Activated CD4-positive, alpha-beta T cell treated with anti-CD3 and anti-CD28 coated beads, Interleukin-2, amount 50 U/mL, for 4 hours (primary cell): ENCODE measurements at places on chromosomes 11 and 22.

- no peak for DNase-seq
These were observed 6.9 kb upstream of the SORL1 start for GRCh38 chr11:121445071-121445768.

GRCh38 chr11:86931548-86932258 lies 23.5 kb downstream of the FZD4 start:
- no peak for DNase-seq

- no peak for DNase-seq
These were observed 4.9 kb upstream of the ATF4 start for GRCh38 chr22:39515266-39516050.

DNA sequence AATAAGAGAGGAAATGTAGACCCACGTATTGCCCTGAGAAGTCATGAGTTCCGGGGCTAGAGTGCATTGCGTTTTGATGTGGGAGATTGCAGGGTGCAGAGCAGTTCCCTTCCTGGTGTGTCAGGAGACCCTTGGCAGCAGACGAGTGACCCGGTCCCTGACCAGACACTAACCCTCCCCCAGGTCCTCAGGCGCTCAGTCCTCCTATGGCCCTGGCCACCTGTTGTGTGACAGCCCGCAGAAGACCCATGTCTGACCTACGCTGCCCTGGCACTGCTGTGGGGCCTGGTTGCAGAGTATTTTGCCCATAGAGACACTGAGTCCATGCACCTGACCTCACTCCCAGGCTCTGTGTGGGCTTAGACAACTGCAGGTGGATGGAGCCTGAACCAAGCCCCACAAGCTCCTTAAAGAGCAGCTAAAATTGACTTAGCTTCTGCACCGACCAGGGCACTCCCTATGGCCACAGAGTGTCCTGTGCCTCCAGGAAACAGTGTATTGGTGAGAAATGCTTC lies 833.8 kb downstream of the TBC1D22A start:
- no peak for DNase-seq

GRCh38 chr11:47305734-47306483 lies 36.0 kb downstream of the MADD start:
- DNase-seq: no peak

- DNase-seq: no peak
These were observed 12.1 kb downstream of the MED15 start for GRCh38 chr22:20519558-20519957.

DNA sequence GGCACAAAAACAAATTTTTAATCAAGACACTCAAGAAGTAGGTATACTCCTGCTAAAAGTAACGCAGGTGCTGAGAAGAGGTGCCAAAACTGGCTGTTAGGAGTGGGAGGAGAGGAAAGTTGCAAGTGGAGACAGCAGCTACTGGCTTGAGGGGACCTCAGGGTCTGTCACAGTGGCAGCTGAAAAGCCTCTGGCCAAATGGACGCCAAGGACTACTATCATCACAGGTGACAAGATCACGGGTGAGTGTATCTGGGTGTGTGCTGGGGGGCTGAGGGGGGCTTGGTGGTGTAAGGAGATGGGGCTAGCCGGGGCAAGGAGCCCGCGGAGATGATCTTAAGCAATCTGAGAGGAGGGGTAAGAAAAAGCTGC lies 687 bp downstream of the ZNF202 start:
- DNase-seq: no peak

DNA sequence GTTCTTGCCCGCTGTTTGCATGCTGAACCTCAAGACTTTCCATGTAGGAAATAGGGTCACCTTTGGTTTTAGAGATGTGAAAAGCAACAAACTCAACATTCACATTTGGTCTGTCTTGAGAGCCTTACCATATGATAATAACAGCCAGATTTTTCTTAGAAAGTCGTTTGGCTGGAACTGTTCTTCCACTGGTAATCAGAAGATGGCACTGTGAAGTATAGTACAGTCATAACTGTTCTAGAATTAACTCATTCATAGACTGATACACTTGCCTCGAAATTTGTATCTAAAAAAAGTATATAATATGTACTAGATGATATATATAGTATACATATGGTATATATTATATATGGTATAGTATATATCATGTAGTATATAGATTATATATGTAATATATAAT lies 12.3 kb downstream of the LUZP2 start:
- no peak for DNase-seq

DNA sequence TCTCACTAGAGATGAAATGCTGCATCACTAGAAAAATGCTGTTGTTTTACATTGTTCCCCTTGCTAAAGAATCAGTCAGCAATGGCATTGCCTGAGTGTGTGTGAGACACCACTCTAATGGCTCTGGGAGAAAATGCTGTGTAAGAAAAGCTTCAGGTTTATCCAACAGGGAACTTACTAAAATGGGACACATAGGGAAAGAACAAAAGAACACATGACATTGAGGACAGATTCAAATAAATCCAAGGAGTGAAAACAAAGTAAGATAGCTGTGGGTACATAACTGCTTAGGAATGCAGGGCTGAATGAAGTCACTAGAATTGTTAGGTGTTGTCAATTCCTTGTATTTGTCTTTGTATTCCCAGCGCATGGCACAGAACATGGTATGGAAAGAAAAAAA lies 24.2 kb downstream of the BLID start:
- DNase-seq: no peak

- DNase-seq: no peak
These were observed 559.9 kb downstream of the MN1 start for GRCh38 chr22:27241430-27242321.

DNA sequence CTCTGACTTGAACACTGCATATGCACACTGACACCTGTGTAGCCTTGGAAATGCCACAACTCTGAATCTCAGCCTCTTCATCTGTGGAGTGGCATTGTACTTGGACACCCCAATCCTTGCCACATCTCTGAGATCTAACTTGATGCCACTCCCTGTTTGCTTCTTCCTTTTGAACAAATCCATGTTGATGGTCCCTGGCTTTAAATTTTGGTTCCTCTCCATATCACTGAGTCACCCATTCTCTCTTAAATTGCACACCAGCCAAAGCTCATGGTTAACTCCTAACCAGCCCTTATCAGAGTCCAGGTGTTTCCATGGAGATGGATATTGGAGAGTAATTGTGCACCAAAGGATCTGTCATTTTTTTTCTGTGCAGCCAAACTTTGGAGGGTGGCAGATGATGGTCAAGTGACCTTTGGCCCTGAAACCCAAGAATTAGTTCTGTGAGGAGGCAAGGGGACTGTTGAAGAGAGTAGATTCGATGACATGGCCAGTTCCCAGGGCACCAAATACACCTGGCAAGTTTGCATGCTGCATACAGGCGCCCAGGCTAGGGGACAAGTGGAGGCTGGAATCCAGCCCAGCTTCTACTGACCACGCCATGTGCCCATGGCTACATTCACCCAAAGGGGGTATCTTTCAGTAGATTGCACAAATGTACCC lies 25.1 kb upstream of the PAMR1 start:
- no peak for DNase-seq

DNA sequence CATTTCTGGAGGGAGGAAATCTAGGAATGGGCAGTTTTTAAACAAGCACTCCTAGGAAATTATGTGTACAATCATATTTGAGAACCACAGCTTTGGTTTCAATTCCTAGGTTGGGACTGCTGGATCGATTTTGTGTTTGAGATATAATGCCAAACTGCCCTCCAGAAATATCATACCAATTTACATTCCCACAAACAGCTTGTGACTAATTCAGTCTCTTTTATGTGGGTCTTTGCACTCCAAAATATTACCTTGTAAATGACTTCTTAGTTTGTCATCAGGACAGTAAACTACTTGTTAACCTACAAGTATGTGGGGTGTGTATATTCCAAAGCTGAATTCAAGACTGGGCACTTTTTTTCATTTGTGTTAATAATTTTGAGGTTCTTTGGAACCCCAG lies 9.8 kb upstream of the BARX2 start:
- no peak for DNase-seq

- no peak for DNase-seq
These were observed 51.0 kb upstream of the IGLL5 start for GRCh38 chr22:22836635-22837034.

GRCh38 chr11:35539781-35540281 lies 14.4 kb upstream of the PAMR1 start:
- DNase-seq: no peak

DNA sequence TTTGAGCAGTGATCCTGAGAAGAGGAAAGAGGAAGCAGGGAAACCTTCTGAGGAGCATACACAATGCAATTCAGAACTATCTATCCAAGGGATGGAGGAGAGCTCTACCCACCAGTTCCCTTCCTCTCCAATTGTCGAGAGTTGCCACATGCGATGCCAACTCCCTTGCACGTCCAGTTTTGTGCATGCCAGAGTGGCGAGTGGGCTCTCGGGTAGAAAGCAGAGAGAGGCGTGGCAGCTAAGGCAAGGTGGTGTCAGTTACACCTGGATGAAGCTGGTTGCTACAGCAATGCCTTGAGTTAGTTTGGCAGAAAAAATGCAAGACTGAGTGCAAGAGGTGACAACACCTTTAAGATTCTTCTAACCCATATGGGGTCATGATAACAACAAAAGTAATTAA lies 420.4 kb upstream of the CCDC90B start:
- no peak for DNase-seq

DNA sequence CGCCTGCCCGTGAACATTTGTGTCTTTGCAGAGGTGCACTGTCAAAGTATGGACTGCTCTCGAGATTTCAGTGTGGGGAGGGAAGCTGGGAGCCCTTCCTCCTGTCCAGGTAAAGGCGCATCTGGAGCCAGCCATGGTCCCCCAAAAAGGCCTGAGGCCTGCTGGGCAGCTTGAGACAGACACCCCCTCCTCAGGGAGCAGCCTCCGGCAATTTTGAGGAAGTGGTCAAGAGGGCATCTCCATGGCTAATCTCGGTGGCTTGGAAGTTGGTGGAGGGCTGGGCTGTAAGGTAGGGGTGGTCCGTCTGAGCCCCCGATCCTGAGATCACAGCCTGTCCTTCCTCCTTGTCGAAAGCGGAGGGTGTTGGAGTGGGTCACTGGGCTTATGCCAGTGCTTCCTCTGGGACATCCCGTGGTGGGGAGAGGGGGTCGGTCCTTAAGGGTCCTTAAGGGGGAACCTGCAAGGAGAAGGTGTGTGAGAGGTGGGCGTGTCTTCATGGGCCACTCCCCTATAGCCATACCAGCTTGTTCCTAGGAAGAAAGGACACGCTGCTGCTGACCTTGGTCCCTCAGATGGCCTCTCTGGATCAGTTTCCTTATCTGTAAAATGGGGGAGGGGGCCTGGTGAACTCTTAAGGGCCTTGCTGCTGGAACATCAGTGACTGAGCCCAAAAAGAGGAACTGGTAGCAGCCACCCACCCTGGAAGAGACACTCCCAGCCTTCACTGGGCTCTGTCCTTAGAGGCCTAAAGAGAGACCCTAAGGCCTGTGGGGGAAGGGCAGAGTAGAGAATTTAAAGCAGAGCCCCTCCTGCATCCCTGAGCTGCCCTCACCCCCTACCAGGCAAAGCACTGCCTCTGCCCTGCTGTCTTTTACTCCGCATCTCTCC lies 2.6 kb downstream of the KCNC1 start:
- no peak for DNase-seq

DNA sequence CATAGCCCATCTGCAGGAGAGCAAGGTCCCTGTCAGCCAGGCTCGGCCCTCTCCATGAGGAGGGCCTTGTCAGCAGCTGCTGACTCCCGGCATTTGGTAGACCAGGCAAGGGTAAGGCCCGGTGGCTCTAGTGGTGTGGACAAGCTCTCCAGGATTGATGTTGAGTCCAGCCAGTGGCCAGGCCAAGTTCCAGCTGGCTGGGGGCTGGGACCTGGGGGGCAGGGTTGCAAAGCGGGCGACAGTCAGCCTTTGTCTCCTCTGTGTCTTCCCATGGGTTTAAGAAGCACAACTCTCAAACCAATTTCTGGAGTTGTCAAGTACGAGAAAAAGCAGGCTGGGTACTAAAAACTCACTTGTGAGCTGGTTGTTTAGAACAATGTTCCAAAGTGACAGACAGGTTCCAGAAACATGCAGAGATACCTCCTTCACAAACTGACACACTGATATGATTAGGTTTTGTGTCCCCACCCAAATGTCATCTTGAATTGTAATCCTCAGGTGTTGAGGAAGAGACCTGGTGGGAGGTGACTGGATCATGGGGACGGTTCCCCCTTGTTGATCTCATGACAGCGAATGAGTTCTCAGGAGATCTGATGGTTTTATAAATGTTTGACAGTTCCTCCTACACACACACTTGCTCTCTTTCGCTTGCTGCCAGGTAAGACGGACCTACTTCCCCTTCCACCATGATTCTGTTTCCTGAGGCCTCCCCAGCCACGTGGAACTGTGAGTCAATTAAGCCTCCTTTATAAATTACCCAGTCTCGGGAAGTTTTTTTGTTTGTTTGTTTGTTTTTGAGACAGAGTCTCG lies 52.3 kb upstream of the SERPIND1 start:
- DNase-seq: no peak

- DNase-seq: peak; percentile 48
These were observed 1.3 kb upstream of the PATZ1 start for GRCh38 chr22:31347251-31348008.

DNA sequence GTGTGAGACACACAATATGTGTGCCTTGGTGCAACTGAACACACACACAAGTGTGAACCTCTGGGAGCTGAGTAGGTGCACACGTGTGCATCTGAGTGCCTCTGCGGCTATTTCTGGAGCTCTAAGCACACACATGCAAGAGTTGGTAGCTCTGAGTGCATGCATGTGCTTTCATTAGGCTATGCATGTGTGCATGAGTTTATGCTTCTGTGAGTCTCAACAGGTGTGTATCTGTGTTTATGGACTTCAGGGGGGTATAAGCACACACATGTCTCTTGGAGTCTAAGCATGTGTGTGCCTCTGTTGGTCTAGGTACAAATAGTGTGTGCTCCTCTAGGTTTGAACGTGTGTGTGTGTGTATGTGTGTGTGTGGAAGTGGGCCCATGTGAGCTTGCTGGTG lies 25.8 kb downstream of the SLC22A12 start:
- no peak for DNase-seq

DNA sequence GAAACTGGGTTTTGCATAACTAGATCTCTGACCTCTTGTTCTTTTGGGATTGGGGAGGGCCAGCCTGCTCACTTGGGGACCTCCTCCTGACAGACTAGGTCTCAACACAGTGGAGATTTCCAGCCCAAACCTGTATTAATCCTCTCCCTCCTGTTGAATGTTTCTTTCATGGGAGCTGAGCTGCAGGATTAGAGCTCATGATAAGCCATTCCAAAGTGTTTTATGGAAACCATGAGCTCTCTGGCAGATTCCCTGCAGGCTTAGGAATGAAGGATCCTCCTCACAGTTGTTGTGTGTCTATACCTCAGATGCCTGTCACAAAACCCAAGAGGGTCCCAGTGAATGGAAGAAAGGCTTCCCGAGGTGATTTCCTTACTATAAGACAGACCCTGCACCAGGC lies 248.4 kb upstream of the B3GAT1 start:
- DNase-seq: no peak

DNA sequence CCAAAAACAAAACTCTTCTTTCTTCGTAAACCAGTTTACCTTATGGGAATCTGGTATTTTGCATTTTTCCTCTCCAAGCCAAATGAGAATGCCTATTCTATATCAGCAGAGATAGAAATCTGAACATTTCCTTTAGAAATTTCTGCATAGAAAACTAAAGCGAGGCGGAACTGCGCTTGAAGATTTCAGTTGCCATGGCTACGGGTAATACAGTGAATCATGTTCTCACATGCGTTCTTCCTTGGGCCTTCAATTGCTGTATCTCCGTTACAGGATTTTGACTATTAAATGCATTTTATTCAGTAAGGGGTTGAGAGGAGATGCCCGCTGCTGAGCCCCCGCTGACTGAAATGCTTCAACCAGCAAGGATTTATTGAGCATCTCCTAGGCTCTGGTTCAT lies 108.2 kb upstream of the CRYBB3 start:
- DNase-seq: no peak
